ENCODE measurements at places on chromosomes 11 and 22.
A peak's percentile ranks its signal among the peaks of the same experiment; 100 is the strongest.

- DNase-seq: no peak
These were observed 113.7 kb downstream of the ETS1 start for GRCh38 chr11:128473636-128474035.

DNA sequence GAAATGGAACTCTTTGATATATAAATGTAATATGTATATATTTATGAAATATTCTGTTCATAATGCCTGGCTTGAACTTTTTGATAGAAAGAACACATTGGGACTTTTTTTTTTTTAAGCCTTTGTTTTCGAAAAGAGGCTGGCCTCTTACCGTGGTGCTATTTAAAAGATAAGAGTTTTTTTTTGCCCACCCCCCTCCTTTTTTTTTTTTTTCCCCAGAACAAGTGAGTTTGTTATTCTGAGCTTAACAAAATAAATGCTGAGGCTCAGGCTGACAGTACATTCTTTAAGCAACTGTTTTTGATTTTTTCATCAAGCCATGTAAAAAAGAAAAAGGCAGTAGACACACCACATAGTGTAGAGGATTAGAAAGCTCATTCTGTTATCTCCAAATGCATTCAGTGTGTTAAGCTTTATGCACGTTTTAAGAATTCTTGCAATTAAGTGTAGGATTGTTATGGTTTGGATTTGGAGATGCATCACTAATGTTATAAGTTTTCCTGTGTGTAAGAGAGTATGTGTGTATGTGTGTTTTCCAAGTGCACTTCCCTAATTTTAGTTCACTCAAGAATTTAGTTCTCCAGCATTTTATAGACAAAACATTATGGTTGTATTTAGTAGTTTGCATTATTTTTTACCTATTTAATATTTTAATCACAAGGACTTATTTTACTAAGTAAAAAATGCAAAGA is 12.0 kb downstream of the PDHX start:
- no peak for DNase-seq

GRCh38 chr11:117220568-117220967 is 11.3 kb downstream of the PCSK7 start:
- peak; percentile 14 for DNase-seq

- no peak for DNase-seq
These were observed 38.2 kb downstream of the ADAMTS8 start for GRCh38 chr11:130390071-130390758.

GRCh38 chr11:76835928-76836612 is 24.6 kb upstream of the ACER3 start:
- DNase-seq: no peak

GRCh38 chr11:122791836-122792235 is 46.5 kb upstream of the CRTAM start:
- no peak for DNase-seq

DNA sequence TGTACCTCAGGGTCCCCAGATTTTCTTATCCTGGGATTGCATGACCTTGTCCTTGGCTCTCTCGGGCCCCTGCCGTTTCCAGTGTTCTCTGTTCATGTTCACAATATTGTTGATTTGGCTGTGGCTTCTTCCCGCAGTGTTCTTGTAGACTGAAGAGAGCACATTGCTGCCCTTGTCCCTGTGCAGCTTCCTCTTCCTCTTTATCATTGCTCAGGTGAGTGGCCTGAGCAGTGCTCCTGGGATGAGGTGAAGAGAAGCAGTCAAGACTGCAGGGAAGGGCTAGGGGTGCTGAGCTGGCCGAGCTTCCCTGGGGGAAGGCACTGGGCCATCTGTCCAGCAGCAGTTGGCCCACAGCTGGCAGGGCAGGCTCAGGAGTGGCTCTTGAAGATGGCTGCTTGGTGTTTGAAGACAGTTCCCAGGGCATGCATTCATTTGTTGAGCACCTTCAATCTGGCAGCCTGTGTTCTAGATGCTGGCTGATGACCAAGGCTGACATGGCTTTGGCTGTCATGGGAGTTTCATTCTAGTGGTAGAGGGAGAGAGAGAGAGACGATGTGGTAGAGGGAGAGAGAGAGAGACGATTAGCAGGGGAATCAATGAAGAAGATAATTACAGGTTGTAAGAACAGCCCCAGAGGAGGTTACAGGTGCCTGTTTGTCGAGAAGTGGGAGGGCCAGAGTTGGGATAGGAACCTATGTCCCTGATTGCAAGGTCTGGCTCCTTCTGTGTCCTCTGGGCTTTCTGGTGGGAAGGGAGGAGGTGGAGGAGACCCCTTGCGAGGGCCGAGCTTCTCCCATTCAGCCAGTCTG is 17.4 kb downstream of the BMAL1 start:
- DNase-seq: no peak

- no peak for DNase-seq
These were observed 37.0 kb downstream of the B3GAT1 start for GRCh38 chr11:134374891-134375550.

GRCh38 chr22:28647216-28647615 is 32.4 kb downstream of the TTC28 start:
- no peak for DNase-seq

GRCh38 chr22:38317122-38317994 is at the start of gene CSNK1E:
CSNK1E (minus strand) TSS chr22:38317433; CDS start chr22:38314157, 3,276 bp downstream.
- peak; percentile 54 for DNase-seq

GRCh38 chr11:5286901-5287300 is 14.8 kb downstream of the OR51B4 start:
- no peak for DNase-seq

- DNase-seq: no peak
These were observed 106.9 kb downstream of the CTNND1 start for GRCh38 chr11:57868491-57868890.

DNA sequence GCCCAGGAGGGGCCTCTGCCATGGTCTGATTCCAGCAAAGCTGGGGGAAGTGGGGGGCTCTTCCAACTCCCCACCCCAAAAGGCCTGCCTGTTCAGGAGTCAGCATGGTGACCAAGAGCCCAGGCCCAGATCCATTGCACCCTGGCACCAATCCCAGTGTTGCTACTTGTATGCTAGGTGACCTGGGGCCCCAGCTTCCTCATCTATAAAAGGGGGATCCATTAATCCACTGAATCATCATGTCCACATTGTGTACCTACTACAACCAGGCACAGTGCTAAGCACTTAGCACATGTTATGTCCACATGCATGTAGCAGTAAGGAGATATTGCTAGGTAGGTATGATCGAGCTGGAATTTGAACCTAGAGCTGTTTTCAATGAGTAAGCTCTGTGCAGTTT is 2.0 kb downstream of the SYT12 start:
- no peak for DNase-seq

DNA sequence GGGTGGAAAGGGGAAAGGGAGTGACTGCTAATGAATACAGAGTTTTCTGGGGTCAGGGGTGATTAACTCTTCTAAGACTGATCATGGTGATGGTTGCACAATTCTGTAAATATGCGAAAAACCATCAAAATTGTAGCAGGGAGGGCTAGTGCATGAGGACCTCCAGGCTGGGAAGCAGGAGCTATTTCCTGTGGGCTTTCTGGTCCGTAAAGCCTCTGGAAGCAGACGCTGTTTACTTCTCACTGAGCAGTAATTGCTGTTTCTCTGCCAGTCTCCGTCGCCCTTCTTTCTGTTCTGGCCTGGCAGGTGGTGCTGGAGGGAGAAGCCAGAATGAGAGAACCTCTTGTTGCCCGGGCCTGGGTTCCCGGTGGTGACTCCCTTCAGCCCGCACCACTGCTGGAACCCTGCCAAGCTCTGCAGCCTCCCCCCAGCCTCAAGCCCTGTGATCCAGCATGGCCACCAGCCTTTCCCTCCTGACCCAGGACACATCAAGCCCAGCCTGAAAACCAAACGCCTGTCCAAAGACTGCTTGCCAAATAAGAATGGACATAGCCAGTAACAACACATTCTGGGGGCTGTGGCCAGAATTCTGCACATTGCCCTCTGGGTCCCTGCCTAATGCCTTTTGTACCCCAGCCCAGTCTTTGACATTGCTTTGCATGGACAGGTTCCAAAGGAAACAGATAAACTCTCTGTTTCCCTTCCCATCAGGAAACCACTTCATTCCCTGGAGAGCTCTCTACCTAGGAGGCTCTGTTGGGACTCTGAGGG is 201.0 kb upstream of the NAV2 start:
- DNase-seq: no peak

Data from large intestine (tissue), 12 donors.